ENCODE measurements at places on chromosomes 12 and 14.
A peak's percentile ranks its signal among the peaks of the same experiment; 100 is the strongest.

GRCh38 chr12:117470804-117471203 is 109.4 kb upstream of the NOS1 start:
- no peaks in the 10 kb centered on the region for H3K27me3 ChIP-seq
- no peak overlapping the region for H3K27ac ChIP-seq
- H3K4me3 ChIP-seq: no peak overlapping the region
- no peaks in the 10 kb centered on the region for H3K36me3 ChIP-seq
- H3K4me1 ChIP-seq: peaks cover 2% of the 10 kb centered on the region
- DNase-seq: no peak

DNA sequence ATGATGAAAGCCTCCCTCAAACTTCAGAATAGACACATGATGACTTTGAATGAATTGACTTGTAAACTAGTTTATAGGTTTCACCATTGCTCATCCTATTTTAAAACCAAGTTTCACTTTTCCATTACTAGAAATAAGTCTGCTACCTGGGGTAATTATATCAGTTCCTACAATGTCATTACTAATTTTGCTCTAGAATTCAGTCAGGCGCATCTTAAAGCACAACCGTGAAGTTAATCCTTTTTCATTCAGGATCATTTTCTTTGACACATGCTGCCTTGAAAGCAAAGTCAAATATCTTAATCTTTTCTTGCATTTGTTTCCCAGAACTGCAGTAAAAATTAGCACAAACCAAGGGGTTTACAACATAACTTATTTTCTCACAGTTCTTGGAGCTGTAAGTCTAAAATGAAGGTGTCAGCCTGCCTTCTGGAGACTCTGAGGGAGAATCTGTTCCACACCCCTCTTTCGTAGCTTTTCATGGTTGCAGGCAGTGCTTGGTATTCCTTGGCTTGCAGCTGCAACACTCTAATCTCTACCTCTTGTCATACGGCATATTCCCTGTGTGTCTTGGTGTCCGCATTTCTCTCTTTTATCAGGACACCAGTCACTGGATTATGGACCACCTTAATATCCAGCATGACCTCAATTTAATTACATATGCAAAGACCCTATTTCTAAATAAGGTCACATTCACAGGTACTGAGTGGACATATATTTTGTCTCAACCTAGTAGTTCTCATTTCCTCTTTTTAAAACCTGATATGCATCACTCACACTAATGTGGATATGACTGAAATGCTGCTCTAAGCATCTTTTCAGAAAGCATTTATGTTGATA is 114.3 kb upstream of the PDZRN4 start:
- H3K36me3 ChIP-seq: no peaks in the 10 kb centered on the region
- no peaks in the 10 kb centered on the region for H3K4me1 ChIP-seq
- DNase-seq: no peak
- no peak overlapping the region for H3K27ac ChIP-seq
- H3K27me3 ChIP-seq: no peaks in the 10 kb centered on the region

GRCh38 chr14:70924521-70924920 is 17.3 kb downstream of the PCNX1 start:
- peaks cover 3% of the 10 kb centered on the region for H3K4me1 ChIP-seq
- H3K27me3 ChIP-seq: no peaks in the 10 kb centered on the region
- no peak overlapping the region for H3K4me3 ChIP-seq
- no peak for DNase-seq
- H3K27ac ChIP-seq: no peak overlapping the region

GRCh38 chr12:74539261-74539660 is 1.6 kb downstream of the ATXN7L3B start:
- peak; percentile 37 for DNase-seq
- no peak overlapping the region for H3K4me3 ChIP-seq
- H3K27me3 ChIP-seq: no peaks in the 10 kb centered on the region

DNA sequence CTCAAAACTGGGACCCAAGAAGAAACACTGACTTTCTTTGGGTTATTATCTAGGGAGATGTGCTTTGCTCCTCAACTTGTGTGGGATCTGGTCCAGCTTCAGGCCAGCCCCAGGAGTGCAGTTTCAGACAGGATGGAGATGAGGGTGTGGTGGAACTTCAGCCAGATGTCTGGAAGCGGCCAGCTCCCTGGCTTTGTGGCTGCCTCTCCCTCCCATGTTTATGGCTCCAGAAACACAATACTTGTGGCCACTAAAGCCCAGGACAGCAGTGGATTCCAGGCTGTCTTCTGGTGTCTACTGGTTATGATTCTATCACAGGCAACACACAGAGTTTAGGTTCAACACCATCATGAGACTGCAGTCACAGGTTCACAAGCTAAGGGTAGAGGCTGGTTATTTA is 44.2 kb upstream of the EMP1 start:
- no peak overlapping the region for H3K27ac ChIP-seq

GRCh38 chr14:104546591-104547309 is 32.8 kb upstream of the C14orf180 start:
- no peaks in the 10 kb centered on the region for H3K4me1 ChIP-seq
- no peak for DNase-seq
- peaks cover 56% of the 10 kb centered on the region for H3K27me3 ChIP-seq
- no peaks in the 10 kb centered on the region for H3K36me3 ChIP-seq
- H3K4me3 ChIP-seq: no peak overlapping the region

GRCh38 chr12:51460519-51460918 is 35.9 kb downstream of the SLC4A8 start:
- H3K36me3 ChIP-seq: no peaks in the 10 kb centered on the region
- H3K27me3 ChIP-seq: no peaks in the 10 kb centered on the region
- H3K4me3 ChIP-seq: no peak overlapping the region
- no peak for DNase-seq
- H3K4me1 ChIP-seq: no peaks in the 10 kb centered on the region

DNA sequence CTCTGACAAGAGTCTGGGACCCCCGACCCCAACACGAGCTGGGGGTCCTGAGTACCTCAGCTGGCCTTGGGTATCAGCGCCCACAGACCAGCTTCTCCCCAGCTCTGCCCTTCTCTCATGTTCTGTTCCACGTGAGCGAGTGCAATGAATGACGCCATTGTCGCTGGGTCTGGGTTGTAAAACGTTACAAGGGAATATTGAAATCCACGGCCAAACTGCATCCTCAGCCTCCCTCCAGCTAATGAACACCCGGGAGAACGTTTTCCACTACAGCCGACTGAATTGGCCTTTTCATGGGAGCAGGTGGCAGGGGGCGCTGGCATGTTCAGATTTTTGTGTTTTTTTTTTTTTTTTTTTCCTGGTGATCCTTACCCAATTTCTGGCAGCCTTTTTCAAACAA is 34.7 kb downstream of the TBX5 start:
- H3K4me3 ChIP-seq: no peak overlapping the region
- peaks cover 12% of the 10 kb centered on the region for H3K36me3 ChIP-seq
- H3K4me1 ChIP-seq: no peaks in the 10 kb centered on the region
- no peak for DNase-seq
- H3K27me3 ChIP-seq: no peaks in the 10 kb centered on the region

DNA sequence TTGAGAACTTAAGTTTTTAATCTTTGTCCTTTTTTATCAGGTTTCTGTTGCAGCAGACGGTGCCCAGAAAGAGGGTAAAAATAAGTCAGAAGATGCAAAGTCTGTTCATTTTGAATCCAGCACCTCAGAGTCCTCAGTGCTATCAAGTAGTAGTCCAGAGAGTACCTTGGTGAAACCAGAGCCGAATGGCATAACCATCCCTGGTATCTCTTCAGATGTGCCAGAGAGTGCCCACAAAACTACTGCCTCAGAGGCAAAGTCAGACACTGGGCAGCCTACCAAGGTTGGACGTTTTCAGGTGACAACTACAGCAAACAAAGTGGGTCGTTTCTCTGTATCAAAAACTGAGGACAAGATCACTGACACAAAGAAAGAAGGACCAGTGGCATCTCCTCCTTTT is 53.5 kb downstream of the RAD52 start:
- H3K4me3 ChIP-seq: no peak overlapping the region
- no peak for DNase-seq
- H3K27me3 ChIP-seq: no peaks in the 10 kb centered on the region
- H3K4me1 ChIP-seq: no peaks in the 10 kb centered on the region
- H3K36me3 ChIP-seq: peaks cover 86% of the 10 kb centered on the region
- H3K27ac ChIP-seq: no peak overlapping the region

- H3K36me3 ChIP-seq: peaks cover 41% of the 10 kb centered on the region
- H3K27ac ChIP-seq: no peak overlapping the region
- peaks cover 3% of the 10 kb centered on the region for H3K4me1 ChIP-seq
- DNase-seq: no peak
- H3K27me3 ChIP-seq: no peaks in the 10 kb centered on the region
Observed at GRCh38 chr12:113318046-113318656, 16.8 kb downstream of the SLC8B1 start.

GRCh38 chr14:96917442-96917963 is 120.3 kb downstream of the VRK1 start:
- H3K36me3 ChIP-seq: no peaks in the 10 kb centered on the region
- H3K27ac ChIP-seq: no peak overlapping the region
- H3K4me1 ChIP-seq: no peaks in the 10 kb centered on the region
- DNase-seq: no peak

GRCh38 chr14:98167275-98167674 is 1104.7 kb downstream of the BCL11B start:
- no peak for DNase-seq
- H3K4me3 ChIP-seq: no peak overlapping the region
- H3K36me3 ChIP-seq: no peaks in the 10 kb centered on the region
- no peak overlapping the region for H3K27ac ChIP-seq
- no peaks in the 10 kb centered on the region for H3K4me1 ChIP-seq

- no peaks in the 10 kb centered on the region for H3K27me3 ChIP-seq
- H3K27ac ChIP-seq: peak overlapping the region; percentile 37
- no peaks in the 10 kb centered on the region for H3K36me3 ChIP-seq
- peaks cover 2% of the 10 kb centered on the region for H3K4me1 ChIP-seq
- H3K4me3 ChIP-seq: no peak overlapping the region
- peak; percentile 88 for DNase-seq
Observed at GRCh38 chr14:42140831-42141279, 534.2 kb downstream of the LRFN5 start.

DNA sequence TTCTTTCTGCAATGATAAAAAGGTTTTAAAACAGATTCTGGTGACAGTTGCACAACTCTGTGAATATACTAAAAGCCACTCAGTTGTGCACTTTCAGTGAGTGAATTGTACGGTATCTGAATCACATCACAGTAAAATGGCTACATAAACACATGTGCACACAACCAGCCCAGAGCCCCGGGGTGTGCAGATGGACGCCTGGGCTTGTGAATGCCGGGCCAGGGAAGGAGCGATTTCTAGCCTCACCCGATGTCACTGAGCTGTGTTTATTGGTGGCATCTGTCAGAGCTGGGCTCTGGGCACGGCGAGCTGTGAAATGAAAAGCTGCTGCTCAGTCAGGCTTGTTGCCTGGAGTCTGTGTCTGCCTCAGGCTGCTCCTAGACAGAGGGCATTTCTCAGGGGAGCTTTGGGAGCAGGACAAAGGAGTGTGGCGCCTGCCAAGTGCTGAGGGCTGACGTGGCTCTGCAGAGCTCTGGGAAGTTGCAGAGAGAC is 25.9 kb downstream of the RHOF start:
- no peaks in the 10 kb centered on the region for H3K27me3 ChIP-seq
- H3K36me3 ChIP-seq: no peaks in the 10 kb centered on the region
- H3K4me1 ChIP-seq: peaks cover 51% of the 10 kb centered on the region
- no peak for DNase-seq
- H3K4me3 ChIP-seq: peak overlapping the region; percentile 50

DNA sequence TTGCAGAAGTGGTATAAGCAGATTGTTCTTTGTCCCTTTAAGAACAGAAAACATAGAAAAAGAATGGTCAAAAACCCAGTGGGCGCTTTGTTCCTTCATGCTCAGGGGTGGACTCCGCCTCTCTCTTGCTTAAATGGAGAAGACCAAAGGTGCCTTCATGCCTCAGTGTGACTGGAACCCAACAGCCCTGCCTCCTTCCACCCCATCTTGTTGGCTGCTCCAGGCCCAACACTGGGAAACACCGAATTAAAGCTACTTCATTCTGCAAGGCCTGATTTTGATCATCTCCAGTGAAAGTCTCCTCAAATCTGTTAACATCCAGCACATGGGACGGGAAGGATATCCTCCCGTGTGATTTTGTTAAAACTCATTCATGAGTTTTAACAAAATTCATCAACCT is 103.7 kb downstream of the BCL11B start:
- H3K27ac ChIP-seq: no peak overlapping the region
- H3K27me3 ChIP-seq: no peaks in the 10 kb centered on the region
- no peaks in the 10 kb centered on the region for H3K4me1 ChIP-seq
- H3K36me3 ChIP-seq: no peaks in the 10 kb centered on the region

- peaks cover 10% of the 10 kb centered on the region for H3K4me1 ChIP-seq
- H3K36me3 ChIP-seq: no peaks in the 10 kb centered on the region
Observed at GRCh38 chr12:3496957-3497356, 6.0 kb downstream of the PRMT8 start.

DNA sequence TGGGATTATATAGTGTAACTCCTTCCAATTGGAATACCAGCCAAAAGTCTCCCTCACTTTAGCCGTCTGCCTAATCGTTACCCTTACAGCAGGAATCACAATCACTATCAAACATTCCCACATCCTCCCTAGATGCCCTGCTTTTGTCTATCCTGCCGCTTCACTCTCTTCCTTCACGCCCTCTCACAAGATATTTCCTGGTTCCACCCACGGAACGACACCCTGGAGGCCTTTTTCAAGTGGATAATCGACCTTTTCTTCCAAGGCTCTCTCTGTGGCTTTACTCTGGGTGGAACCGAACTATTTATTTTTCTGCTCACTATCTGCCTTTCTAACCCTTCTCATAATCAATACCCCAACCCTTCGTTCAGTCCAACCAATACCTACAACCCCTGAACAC is 58.9 kb downstream of the MOK start:
- no peak for DNase-seq
- no peak overlapping the region for H3K27ac ChIP-seq
- no peak overlapping the region for H3K4me3 ChIP-seq
- H3K36me3 ChIP-seq: peaks cover under 1% of the 10 kb centered on the region

GRCh38 chr12:65608319-65608916 is 215.9 kb upstream of the HMGA2 start:
- peaks cover 5% of the 10 kb centered on the region for H3K4me1 ChIP-seq
- no peak for DNase-seq
- peak overlapping the region; percentile 82 for H3K27ac ChIP-seq
- no peak overlapping the region for H3K4me3 ChIP-seq
- peaks cover 38% of the 10 kb centered on the region for H3K36me3 ChIP-seq
- no peaks in the 10 kb centered on the region for H3K27me3 ChIP-seq

GRCh38 chr14:36304895-36305294 is 15.5 kb downstream of the MBIP start:
- H3K27ac ChIP-seq: no peak overlapping the region
- no peaks in the 10 kb centered on the region for H3K27me3 ChIP-seq
- no peak for DNase-seq
- H3K4me3 ChIP-seq: no peak overlapping the region
- H3K36me3 ChIP-seq: peaks cover 12% of the 10 kb centered on the region

GRCh38 chr14:80787876-80788275 is 153.7 kb downstream of the CEP128 start:
- no peak overlapping the region for H3K27ac ChIP-seq
- H3K4me3 ChIP-seq: no peak overlapping the region
- no peaks in the 10 kb centered on the region for H3K27me3 ChIP-seq
- no peaks in the 10 kb centered on the region for H3K4me1 ChIP-seq
- no peaks in the 10 kb centered on the region for H3K36me3 ChIP-seq
